ENCODE measurements at places on chromosomes 5 and 9.

GRCh38 chr9:128053560-128053959 is 13.6 kb downstream of the NAIF1 start:
- no peak for DNase-seq

GRCh38 chr5:107696080-107696479 is 25.3 kb upstream of the EFNA5 start:
- DNase-seq = no peak

DNA sequence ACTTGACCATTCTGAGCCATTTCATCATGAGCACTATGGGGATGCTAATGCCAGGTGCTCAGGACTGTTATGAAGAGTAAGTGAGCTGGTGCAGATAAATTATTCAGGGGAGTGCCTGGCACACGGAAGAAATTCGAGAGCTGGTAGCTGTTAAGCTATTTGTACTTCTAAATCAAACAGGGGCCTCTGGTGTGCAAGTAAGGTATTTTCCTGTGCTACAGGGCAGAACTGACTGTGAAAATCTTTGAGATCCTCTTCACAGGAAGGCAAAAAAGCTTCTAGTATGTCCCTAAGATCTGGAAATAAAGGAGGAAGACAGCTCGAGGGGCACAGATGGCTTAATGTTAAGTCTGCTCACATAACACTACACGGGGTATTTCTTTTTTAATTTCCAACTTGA is 106.3 kb upstream of the SPOCK1 start:
- DNase-seq = no peak

GRCh38 chr5:44942524-44943001 is 133.8 kb downstream of the MRPS30 start:
- no peak for DNase-seq

DNA sequence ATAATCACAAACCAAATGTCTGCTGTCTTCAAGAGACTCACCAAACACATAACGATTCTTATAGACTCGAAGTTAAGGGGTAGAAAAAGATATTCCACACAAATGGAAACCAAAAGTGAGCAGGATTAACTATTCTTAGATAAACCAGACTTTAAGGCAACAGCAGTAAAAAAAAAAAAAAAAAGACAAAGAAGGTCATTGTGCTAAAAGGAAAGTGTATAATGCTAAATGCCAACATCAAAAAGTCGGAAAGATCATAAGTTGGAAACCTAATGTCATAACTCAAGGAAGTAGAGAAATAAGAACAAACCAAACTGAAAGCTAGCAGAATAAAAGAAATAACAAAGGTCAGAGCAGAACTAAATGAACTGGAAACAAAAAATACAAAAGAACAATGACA is 714.6 kb downstream of the SEMA5A start:
- DNase-seq = no peak

GRCh38 chr5:112434641-112435040 is 15.6 kb upstream of the EPB41L4A start:
- DNase-seq = no peak

DNA sequence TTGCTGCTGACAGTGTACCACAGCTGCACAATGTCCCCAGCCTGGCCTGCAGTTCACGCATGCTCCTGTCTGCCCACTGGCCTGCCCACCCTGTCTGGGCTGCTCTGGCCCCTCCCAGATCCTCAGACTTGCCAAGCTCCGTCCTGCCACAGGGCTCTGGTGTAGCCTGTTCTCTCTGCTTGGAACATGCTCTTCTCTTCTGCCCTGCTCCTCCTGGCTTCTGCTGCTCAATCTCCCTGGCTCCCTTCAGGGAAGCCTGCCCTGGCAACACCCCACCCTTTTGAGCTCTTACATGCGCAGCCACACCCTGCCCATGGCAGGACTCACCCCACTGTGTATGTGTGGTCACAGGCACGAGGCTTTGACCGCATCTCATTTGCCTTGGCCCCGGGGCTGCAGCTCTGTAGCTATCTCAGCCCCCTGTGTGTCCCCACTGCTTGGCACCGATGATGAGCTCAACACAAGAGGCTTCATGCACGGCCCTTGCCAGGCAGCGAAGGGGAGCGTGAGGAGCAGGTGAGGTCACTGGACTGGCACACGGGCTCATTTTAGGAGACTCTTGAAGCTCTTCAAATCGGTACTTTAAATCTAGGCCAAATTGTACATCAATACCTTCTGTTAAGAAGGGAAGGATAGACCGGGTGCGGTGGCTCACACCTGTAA is 20.4 kb upstream of the BRD3 start:
- no peak for DNase-seq

DNA sequence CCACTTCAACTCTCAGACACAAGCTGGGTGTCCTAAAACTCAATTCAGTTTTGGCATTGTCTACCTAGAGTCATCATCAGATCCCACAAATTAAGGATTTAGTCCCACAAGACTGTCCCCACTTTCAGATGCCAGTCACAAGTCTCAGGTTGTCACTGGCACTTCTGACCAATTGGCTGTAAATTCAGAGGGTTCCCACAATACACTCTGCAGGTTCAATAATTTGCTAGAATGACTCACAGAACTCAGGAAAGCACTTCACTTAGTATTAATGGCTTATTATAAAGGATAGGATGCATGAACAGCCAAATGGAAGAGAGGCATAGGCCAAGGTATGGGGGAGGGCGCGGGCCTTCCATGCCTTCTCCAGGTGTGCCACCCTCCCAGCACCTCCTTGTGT is 209.1 kb downstream of the SREK1 start:
- DNase-seq = no peak

DNA sequence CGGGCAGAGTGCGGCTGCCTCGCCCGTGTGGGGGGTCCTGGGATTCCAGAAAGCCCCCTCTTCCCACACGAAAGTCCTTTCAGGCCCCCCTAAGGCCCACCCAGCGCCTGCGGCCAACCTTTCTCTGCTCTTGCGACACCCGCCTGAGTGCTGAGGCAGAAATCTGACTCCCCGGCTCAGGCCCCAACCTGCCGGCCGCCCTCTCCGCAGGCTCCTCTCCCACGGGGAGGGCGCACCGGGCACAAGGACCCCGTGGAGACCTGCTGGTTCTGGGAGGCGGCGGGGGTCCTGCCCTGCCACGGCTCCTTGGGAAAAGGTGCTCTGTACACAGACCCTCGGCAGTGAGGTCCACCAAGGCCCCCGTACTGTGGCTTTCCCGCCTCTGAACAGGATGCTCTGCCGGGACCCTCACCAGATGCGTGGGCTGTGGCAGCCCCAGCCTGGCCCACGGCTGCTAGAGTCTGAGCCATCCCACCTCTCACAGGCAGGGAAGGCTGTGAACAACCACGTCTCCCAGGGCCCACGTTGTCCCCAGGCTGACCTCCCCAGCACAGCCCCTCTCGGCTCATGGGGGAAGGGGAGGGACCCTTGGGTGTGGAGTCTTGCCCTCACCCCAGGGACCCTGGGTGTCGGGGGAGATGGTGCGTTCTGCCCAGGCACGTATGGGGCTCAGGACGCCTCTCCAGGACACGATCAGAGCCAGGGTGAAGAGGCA is 41.5 kb upstream of the EGFL7 start:
- DNase-seq = no peak

GRCh38 chr9:131874447-131874846 is 134.6 kb upstream of the RAPGEF1 start:
- no peak for DNase-seq
